ENCODE measurements at places on chromosomes 3 and 15.

GRCh38 chr3:174270841-174271240 lies 588.3 kb upstream of the NAALADL2 start:
- DNase-seq = peak; percentile 52

- no peak for DNase-seq
Measured at GRCh38 chr3:105629718-105630117, 239.1 kb downstream of the CBLB start.

DNA sequence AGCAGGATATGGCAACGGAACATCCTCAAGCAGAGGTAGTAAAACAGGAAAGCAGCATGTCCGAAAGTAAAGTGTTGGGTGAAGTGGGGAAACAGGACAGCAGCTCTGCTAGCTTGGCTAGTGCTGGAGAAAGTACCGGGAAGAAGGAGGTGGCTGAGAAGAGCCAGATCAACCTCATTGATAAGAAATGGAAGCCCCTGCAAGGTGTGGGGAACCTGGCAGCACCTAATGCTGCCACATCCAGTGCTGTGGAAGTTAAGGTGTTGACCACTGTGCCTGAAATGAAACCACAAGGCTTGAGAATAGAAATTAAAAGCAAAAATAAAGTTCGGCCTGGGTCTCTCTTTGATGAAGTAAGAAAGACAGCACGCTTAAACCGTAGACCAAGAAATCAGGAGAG lies 14.3 kb upstream of the ZBTB47 start:
- DNase-seq = no peak

DNA sequence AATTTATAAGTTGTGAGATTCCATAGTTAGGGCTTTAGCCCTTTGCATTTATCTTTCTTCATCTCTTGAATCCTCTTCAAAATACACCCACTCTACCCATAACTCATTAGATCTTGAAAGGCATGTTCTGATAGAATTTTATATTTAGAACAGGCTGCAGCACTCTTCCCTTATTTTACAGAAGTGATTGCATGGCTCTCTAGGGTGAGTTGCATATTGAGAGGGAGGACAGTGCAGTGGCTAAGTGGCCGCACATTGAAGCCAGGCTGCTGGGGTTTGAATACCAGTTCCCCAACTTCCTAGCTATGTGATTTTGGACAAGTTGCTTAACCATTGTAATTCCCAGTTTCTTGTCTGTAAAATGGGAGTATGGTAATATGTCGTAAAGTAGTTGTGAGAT lies 2.5 kb downstream of the CD86 start:
- no peak for DNase-seq

GRCh38 chr3:190005343-190006113 lies 115.2 kb downstream of the P3H2 start:
- no peak for DNase-seq

GRCh38 chr15:39199076-39199475 lies 381.8 kb upstream of the THBS1 start:
- no peak for DNase-seq

DNA sequence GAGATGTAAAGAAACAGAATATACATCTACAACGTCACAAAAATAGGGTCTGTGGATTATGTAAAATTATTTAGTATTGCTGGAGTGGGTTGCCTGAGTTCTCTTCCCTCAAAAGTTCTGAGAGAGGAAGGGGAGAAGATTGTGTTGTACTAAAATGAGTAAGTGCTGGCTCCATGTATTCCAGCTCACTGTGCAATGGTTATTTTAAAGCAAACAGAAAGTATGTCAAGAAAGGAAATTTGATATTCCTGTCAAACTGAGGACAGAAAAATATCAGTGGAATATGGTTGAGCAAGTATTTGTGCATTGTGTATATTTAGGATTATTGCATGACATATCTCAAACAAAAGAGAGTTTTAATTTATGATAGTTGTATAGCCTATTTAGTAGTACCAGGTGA lies 2.2 kb downstream of the TRPC1 start:
- DNase-seq = no peak

DNA sequence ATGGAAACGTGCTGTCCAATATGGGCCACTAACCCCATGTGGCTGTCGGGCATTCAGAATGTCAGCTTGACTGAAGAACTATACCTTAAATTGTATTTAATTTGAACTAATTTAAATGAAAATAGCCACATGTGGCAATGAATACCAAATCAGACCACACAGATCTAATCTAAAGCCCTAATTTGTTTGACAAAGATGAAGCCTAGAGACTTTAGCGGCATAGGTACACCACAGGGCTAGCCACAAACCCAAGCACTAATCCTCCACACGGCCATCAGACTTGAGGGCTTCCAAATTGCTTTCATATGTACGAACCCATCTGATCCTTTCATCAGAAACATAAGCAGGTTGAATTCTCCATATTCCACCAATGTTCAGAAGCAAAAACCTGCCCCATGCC lies 81.4 kb downstream of the SHQ1 start:
- DNase-seq = no peak

- DNase-seq = peak; percentile 32
Measured at GRCh38 chr15:73601451-73602445, 31.4 kb downstream of the NPTN start.

- DNase-seq = no peak
Measured at GRCh38 chr15:93124126-93124525, 35.1 kb upstream of the RGMA start.

GRCh38 chr3:69092030-69092516 lies 7.3 kb downstream of the ARL6IP5 start:
- no peak for DNase-seq

DNA sequence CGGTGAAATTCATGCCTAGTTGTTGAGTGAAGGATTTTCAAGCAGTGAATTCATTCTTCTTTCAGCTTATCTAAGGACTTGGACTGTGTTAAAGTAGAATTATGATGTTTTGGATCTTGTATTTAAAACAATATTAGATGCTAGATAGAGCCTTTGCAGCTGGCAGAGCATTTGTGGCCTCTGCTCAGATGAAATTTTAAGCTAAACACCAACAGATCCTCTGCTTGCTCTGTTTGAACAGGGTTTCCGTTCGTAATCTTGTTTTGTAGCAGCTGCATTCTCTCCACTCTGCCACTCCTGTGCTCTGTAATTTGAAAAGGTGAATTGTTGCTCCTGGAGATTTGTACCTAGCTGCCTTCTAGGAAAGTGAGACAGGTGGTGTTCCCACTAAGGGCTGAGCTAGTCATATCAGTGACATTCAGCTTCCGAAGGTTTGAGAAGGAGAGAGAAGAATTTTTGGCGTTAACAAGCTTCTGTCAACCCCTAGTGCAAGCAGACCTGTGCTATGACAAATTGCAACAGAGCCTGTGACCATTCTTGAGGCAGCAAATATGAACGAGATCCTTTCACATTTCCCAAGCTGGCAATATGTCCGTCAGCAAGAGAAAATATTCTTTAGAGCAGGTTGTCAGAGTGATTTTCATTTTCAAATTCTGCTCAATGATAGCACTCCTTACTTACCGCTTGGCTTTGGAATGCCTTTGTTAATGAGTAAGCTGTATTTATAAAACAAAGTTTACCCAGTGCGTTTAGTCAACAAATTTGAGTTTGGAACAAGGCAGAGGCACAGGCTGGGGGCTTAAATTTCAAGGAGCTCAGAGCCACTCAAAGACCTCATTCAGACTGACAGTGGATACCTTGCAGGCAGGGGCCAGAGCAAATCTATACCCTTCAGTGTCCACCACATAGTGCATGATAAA lies 5.3 kb downstream of the CHST2 start:
- no peak for DNase-seq

DNA sequence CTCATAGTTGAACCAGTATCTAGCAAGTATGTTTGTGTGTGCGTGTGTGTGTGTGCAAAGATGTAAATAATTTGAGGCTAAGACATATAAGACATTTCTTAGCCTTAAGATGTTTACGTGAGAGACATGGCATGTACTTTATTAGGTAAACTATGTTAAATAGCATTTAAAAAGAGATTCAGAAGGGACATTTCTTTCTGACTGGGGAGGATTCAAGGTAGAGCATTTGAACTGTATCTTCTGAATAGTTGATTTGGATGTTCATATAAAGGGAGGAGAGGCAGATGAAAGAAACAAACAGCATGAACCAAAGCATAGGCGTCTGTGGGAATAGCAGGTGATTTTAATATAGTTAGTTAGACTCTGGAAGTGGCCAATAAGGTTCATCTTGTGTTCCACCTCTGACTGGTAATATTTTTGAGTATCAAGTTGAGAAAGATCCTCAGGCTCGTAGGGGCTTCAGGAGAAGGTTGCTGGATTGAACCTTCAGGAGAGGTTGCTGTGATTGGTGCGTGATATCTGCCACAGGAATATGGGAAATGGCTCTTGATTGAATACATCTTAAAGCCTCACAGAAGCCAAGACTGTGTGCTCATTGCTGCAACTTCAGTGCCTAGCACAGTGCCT lies 12.6 kb downstream of the NFKBIZ start:
- no peak for DNase-seq

DNA sequence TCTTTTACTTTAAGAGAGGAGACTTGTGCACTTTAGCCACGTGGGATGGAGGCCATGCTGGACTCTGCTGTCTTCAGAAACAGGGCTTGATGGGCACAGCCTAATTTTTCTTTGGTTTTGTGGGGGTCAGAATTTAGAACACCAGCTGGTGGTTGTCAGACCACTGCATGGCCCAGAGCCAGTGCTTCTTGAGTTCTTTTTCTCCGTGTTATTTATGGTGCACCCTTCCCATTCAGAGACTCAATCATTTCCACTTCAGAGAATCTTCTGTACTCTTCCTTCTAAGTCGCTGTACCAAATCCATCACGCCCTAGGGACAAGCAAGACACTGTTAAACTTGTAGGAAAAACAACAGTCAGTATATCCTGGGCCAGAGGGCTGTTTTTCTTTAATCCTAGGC lies 20.1 kb downstream of the PRR23A start:
- DNase-seq = no peak

Measured in fibroblast of skin of left biceps (primary cell).